ENCODE measurements at places on chromosomes 4 and X.

DNA sequence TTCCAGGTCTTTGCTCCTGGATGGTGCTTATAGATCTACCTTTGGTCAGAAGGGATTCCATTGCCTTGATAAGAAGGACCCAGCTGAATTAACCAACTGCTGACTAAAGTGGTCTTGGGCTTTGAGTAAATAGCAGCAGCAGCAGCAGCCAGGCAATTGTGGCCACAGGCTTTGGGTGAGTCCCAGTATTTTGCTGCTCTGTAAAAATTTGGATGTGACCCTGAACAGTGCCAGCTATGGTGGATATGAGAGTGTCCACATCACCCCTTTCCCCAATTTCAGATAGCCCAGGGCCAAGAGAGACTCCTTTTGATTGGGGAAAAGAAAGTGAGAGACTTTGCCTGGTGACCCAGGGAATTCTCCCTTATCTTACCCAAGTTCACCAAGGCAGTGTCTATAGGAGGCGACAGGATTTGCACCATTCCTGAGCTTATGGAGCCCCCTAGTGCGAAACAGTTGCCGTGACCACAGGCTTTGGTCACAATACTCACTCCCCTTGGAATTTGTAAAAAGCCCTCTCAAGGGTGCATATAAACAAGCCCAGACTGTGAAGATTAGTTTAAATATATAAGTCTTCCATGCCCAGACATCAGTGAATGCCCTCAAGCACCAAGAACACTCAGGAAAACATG is 518.0 kb downstream of the TMA16 start:
- peak; percentile 18 for DNase-seq

GRCh38 chrX:30301208-30301607 is 8.0 kb downstream of the NR0B1 start:
- DNase-seq: no peak

GRCh38 chr4:155304375-155304774 is 72.4 kb downstream of the MAP9 start:
- no peak for DNase-seq

GRCh38 chrX:94576367-94577004 is 902.5 kb downstream of the FAM133A start:
- DNase-seq: no peak

DNA sequence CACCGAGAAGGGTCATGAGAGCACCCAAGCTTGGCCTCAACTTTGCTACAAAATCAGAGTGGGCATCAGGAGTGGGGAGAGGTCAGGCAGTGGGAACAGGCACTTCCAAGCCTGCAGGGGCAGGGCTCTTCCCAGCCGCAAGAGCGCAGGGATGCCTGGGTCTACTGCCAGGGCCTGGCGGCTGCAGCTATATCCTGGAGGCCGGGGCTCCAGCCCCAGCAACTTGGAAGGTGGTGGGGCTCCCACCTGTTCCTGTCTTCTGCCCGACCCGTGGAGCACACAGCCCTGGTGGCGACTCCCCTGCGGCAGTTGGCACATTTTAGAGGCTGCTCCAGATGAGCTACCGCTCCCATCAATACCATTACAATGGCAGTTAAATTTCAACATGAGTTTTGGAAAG is 607.0 kb downstream of the TRAM1L1 start:
- DNase-seq: no peak

DNA sequence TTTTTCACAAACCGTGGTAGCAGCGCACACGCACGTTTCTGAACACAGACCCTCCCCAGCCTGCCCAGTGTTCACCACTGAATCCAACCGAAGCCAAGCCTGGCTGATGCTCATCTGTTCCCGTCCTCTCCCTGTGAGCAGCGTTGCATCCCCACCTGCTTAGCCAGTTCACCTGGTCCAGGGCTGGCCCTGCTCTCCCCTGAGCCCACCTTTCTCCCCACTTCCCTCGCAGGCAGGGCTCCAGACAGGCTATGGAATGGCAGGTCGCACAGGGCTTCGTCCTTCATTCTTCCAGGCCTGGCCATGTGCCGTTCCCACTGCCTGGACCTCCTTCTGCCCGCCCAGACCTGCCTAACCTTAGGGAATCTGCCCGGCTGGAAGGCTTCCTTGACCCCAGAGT is 246.9 kb downstream of the EVC2 start:
- no peak for DNase-seq

GRCh38 chr4:55830716-55831115 is 11.1 kb downstream of the EXOC1L start:
- DNase-seq: no peak

DNA sequence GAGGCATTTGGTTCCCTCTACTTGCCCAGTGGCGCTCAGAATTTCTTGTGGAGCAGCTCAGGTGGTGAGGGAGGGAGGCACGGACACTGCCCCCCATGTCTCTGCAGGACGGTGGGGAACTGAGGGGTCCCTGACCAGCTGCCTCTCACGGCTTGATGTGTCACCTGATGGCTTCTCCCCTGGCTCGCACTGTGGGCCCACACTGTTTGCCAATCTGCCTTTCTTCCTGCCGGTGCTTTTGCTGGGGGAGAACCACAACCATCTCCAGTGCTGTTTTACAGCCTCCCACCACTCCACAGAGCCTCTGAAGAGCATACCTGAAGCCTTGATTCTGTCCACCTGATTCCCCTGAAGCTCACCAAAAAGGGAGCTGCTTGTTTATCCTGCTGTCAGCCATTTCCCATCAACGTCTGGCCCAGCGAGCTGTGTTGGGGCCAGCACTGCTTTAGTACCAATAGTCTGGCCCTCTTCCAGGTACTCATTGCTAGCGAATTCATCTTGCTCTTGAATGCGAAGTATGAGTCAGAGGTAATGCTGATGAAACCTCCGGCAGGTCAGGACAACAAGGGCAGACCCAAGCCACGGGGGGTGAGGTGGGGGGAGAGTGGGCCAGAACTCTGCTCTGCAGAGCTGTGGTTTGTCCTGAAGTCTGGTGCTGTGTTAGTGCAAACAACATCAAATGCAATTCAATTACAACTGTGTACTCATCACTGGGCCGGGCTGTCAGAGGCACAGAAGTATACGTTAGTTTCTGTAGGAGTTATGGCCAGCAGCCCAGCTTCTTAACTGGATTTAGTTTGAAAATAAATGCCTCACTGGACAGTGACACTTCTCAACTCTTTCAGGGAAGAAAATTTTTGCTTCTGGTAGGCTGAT is 208.3 kb upstream of the JADE1 start:
- peak; percentile 84 for DNase-seq

DNA sequence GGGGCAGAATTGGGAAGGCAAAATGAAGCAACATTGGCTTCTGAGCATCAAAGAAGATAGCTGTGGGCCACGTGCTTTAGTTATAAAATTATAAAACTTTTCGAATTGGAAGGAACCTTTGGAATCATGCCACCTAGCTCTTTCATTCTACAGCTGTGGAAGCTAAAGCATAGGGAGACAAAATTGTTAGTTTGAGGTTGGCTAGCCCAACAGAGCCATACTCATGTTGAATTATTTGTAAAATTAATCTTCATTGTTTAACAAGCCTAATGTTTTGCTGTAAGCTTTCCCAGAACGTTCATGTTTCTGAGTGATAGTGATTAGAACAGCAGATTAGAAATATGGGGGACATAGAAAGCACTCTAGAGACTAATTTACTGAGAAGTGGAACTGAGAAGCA is 35.9 kb downstream of the HHIP start:
- DNase-seq: no peak

- DNase-seq: peak; percentile 79
Observed at GRCh38 chr4:110533940-110534339, 58.0 kb downstream of the ENPEP start.

DNA sequence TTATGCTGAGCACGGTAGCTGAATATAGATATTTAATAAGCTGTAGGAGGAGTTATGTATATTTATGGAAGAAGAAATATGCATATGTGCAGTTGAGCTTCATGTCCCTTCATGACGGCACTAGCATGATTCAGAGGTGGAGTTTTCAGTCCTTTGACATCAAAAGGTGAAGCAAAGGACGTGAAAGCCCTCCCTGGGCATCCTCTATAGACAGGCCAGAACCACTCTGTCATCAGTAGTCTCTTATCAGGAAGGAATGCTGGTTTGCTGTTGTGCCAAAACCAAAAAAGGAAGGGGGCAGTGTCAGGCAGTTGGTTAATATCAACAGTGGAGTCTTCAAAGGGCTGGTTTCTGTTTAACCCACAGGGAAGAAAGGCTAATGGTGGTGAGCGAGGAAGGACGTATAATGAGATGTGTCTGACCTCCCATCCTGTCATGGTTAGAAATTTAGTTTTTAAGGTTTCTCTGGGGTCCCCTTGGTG is 23.5 kb upstream of the IL2 start:
- DNase-seq: peak; percentile 29

DNA sequence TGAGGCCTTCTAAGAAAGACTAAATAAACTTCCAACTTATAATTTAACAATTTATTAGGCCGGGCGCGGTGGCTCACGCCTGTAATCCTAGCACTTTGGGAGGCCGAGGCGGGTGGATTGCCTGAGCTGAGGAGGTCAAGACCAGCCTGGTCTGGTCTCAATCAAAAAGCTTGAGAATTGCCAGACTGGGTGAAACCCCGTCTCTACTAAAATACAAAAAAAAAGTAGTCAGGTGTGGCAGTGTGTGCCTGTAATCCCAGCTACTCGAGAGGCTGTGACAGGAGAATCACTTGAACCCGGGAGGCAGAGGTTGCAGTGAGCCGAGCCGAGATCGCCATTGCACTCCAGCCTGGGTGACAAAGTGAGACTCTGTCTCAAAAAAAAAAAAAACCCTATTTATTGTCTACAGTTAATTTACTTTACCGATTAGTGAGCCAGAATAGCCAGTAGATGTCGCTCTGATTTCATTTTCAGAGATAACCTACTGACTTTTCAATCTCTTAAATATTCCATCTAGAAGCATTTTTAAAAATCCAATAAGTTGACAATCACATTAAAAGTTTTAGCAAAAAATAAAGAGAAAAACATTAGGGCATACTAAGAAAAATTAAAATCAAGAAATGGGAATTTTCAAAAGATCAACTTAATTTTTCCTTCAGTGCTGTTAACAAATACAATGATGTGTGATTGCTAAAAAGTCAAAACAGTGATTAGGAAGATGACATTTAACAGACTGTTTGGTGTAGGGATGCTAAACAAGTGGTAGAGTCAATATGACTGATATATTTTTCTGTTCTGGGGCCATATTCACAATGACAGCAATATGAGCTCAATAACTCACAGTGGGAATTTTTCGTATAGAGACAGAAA is 4.3 kb upstream of the SHROOM3 start:
- peak; percentile 22 for DNase-seq

- no peak for DNase-seq
Observed at GRCh38 chrX:31168551-31168950, 96.7 kb upstream of the FTHL17 start.

- peak; percentile 96 for DNase-seq
Observed at GRCh38 chr4:48909697-48910096, 3.1 kb upstream of the OCIAD2 start.

DNA sequence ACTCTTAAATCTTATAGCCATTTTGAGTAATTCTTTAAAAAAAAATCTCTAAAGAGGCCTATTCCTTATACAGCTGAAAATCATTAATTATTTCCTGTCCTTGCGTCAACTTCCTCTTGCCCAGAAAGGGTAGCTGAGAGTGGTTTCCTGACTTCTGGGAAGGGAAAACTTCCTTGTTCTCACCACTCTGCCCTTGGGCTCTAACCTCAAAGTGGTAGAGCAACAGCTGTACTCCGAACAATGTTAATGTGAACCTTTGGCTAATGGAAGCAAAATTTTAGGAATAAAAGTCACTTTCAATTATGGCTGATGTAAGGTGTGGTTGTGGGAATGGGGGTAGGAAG is 15.3 kb downstream of the KLHL2 start:
- peak; percentile 49 for DNase-seq

DNA sequence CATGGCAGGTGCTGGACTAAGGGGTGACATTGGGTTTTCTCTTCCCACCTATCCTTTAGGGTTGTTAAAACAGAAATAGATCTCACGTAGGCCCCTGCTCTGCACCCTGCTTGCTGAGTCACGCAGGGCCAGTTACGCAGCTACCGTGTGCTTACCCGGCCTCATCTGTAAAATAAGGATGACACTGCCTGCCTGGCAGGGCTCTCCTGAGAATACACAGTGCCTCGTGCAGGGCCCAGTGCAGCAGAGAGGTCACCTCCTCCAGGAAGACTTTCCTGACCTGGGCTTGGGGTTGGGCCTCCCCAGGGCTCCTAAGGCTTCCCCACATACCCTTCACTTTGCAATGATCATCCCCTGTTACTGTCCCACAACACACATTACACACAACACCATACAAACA is 33.6 kb upstream of the JAKMIP1 start:
- DNase-seq: no peak

GRCh38 chrX:107715331-107716117 is 60.1 kb downstream of the TSC22D3 start:
- DNase-seq: peak; percentile 10

DNA sequence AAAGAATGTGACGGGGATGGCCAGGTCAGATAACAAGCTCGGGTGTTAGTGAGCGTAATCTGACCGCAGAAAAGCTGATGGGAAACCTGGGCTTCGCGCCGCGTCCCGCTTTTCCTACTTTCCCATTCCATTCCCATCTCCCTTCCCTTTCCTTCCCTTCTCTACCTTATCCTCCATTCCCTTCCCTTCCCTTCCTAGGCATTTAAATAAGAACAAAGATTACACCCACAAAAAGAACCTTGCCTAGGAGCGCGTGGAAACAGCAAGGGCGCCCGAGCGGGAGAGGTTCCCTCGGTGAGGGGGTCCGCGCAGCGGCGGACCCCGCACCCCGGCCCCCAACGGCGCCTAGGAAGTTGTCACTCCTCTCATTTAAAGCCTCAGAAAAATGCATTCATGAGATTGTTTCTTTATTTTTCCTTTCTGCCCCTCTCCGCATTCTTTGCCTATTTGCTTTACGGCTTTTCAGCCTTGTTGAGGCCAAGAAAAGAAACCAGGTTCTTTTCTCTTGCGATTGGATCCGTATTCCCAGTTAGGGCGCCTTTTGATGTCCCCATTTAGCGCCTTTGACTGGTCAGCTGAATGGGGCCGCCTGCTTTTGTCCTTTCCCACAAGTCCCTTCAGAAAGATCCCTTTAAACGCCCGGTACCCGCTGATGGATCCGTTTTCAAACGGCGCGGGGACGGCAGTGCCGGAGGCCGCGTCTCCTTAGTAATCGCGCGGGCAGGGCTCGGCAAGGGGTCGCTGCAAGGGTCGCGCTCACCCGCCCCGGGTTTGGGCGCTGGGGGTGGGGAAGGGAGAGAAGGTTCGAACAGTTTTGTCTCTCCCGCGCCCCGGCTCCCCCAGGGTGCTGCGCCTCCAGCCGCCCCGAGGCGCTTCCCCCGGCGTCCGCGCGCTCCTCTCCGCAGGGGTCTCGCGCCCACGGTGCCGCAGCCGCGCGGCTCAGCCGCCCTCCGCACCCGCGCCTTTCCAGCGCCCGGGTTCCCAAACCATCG is 54.1 kb upstream of the TMEM33 start:
- no peak for DNase-seq

GRCh38 chr4:5524446-5525299 is 183.7 kb downstream of the EVC2 start:
- DNase-seq: peak; percentile 79

Data from Daoy (cell line).